ENCODE measurements at places on chromosomes 5 and 9. TPM values are rescaled to one million over a fixed set of nuclear protein-coding genes. Genes with fewer than 3 reads are reported as not detected.

The ARL15 gene
- 14.2 TPM for polyA plus RNA-seq

The GABBR2 gene
- not detected for polyA plus RNA-seq

The ADRA1B gene
- polyA plus RNA-seq, result 1.3 TPM

The RGS7BP gene
- polyA plus RNA-seq, result 1.0 TPM

The PCDHB10 gene
- polyA plus RNA-seq, result 1.00 TPM

The CCDC183 gene
- polyA plus RNA-seq, result 3.8 TPM

The N4BP3 gene
- polyA plus RNA-seq, result 0.79 TPM

The FOXD1 gene
- 0.14 TPM for polyA plus RNA-seq

GRCh38 chr5:115179394-115180164, 9.9 kb upstream of the TRIM36 start:
- DNase-seq, result no peak

DNA sequence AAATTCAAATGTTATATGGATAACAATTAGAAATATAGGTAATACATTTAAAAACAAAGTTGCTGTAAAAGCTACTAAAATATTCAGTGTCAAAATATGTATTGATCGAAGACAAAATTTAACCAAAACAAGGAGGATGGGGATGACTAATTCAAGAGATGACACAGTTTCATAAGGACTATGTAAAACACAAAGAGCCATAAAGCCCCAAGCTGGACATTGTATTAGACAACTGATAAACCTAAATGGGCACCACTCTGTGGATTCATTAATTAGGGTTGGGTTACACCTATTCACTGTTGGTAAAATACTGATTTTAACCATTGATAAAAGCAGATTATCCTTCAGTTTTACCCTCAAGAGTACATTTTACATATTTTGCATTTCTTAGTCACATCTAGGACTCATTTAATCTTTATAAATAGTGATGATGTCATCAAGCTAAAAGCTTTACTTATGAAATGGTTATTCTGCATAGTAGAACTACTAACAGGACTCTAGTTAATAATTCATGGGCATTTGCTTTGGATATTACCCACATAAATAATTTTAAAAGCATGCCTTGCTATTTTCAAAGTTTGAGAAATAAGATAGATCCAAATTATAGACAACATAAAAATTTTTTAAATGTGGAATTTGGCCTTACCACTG, 13.7 kb downstream of the TUT7 start:
- no peak for DNase-seq

DNA sequence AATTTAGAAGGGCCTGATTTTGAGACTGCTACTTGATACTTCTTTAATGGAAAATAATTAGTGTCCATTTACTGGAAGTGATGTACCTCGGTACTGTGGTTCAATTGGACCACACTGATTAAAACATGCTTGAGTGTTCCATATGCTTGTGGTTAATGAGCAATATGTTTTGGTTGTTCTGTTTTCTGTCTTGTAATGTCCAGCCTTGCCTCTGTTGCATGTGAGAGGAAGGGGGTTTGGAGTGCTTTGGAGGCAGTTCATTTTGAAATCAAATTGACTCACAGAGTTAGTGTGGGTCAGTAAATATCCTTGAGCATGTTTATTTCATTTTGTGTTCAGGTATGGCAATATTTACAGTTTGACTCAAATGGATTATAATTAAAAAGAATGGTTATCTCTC, 334.4 kb downstream of the ARHGEF28 start:
- DNase-seq, result no peak

DNA sequence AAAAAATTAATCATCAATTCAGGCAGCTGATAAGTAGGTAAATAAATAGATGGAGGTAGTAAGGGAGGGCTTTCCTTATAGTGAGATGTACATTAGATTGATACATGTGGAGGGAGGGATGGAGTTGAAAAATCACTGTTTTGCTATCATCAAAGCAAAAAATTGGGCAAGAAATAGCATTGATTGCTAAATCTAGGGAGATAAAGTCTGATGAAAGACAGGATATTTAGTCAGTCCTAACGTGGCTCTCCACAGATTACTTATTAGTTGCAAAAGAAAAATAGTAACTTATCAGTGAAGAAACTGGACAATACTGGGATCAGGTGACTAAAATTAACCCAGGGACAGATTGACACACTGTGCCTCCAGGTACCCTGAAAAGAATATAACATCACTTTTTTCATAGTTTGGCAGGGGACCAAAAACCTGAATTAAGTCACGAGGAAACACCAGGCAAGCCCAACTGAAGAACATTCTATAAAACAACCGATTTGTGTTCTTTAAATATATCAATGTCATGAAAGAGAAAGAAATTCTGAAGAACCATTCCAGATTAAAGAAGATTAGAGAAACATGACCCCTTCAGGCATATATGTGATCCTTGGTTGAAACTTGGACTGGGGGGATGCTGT, 27.1 kb upstream of the GOLPH3 start:
- no peak for DNase-seq

DNA sequence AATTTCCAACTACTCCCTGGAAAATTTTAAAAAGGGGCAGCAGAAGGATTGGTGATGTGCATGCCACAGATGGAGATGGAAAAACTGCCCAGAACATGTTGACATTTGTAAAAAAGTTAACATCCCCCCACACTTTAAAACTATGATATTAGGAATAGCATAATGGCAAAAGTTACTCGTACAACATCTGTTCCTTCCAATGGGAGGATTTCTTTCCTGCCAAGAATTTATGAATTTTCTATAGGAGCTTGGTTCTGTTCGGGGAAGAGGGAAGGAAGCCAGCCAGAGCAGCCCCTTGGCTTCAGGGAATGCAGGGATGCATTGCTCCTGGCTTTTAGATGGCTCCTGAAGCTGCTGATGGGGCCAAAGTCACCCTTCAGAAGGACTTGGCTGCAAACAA, 22.7 kb downstream of the KLF4 start:
- DNase-seq, result no peak

Data from right cardiac atrium (tissue), 5 donors.